ENCODE measurements at places on chromosomes 5 and 9.

- no peak for DNase-seq
Measured at GRCh38 chr9:134173127-134174072, 9.0 kb upstream of the RNU6ATAC start.

DNA sequence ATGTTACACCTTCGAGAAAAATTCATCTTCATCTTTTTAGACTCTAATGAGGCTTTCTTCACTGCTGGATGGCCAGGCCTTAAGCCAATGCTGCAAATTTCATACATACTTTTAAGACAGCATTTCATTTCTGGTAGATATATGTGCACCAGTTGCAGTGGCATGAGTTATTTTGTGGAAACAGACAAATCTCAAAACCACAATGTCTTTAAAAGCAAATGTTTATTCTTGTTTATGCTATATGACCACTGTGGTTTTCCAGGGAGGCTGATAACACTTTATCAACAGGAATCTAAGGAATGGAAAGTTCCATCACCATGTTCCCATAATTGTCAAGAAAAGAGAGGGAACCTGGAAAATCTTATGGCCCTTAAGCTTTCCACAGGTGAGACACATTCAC, 27.7 kb downstream of the CDH9 start:
- no peak for DNase-seq

DNA sequence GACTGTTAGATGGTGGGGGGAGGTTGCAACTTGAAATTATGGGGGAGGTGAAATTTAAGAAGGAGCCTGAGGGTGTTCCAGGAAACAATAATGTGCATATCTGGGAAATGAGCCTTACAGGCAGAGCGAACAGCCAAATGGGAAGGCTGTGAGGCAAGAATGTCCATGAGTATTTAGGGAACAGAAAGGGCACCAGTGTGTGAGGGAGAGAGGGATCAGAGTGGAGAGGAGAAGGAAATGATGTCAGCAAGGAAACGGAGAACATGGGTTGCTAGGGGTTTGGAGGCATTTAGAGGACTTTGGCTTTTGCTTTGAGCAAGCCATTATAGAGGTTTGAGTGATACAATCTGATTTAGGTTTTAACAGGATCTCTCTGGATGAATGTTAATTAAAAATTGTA, 285.4 kb downstream of the TLE4 start:
- no peak for DNase-seq

GRCh38 chr5:32770444-32770843, 59.3 kb downstream of the NPR3 start:
- no peak for DNase-seq

DNA sequence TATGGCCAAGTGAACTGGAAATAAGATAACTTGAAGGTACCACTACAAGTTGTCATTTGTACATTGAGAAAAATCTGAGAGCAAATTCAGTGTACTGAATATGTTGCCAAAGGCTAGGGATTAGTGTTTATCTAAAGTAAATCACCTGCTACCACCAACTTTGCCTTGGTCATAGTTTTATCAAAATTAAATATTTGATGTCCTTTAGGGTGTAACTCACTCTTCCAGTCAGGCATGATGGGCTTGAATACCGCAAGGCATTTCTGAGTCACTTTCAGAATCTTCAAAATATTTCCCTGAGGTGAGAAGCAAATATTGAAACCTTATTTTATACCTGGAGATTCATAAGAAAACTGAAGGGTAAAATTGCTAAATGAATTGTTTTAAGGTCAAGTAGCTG, 1338.6 kb upstream of the ACO1 start:
- DNase-seq = no peak

GRCh38 chr9:133944746-133945135, 47.4 kb downstream of the VAV2 start:
- DNase-seq = no peak

- no peak for DNase-seq
Measured at GRCh38 chr5:127517110-127517479, 345 bp upstream of the PRRC1 start.

GRCh38 chr9:107221321-107221720, 61.8 kb upstream of the RAD23B start:
- no peak for DNase-seq

Data from gastrocnemius medialis (tissue), 4 donors.